ENCODE measurements at places on chromosomes 7 and 10.

DNA sequence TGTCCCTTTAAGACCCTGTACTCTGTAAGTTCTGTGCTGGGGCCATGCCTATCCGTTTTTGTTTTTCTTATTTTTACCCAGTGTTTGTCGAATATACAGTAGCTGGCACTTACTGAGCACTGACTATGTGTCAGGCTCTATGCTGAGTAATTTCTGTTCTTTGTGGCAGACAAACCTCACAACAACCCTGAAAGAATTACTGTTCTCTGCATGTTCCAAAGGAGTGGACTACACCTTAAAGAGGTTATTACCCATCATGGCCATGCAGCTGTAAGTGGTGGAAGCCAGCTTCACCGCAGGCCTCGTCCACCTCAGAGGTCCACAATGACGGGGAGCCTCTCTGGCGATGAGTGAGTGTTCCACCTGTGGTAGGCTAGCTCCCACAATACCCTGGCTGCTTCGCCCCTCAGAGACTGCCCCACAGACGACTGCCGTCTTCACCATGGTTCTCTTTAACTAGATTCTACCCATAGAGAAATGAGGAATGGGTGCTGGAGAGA is 30.1 kb upstream of the RBM20 start:
- DNase-seq: no peak

DNA sequence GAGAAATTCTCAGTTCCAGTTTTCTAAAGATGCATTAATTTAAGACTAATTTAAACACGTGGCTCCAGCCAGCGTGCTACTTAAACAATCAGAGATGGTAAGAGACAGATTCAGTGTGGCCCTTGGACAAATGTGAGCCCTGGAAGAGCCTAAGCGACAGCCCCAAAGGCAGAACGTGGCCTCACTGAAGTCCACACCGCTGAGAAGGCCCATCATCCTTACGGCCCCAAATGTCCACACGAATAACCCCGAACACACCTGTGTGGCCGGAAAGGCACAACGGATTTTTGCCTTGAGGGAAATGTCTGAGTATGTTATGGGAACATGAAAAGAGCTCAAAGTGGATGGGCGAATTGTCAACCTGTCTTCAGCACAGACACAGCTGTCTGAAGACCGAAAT is 3.2 kb downstream of the COX19 start:
- no peak for DNase-seq

DNA sequence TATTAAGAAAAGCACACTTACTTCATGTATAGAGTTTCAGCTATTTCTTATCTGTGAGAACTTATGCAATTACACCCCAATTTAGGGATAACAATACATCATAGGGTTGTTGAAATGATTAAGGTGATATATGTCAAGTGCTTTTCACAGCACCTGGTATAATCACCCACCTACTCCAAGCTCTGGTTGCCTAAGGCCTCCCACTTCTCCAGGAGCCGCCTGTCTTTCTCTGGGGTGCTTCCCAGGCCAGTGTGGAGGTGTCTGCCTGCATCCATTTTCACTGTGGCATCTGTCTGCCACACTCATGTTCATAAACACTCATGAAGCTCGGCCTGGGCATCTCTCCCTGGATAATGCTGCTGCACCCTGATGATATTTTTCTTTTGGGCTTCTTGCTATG is 250.3 kb downstream of the STK31 start:
- no peak for DNase-seq

- peak; percentile 67 for DNase-seq
Observed at GRCh38 chr7:28732071-28732869, 225.9 kb downstream of the TRIL start.

GRCh38 chr7:25117226-25118047 is 7.6 kb downstream of the CYCS start:
- DNase-seq: no peak

DNA sequence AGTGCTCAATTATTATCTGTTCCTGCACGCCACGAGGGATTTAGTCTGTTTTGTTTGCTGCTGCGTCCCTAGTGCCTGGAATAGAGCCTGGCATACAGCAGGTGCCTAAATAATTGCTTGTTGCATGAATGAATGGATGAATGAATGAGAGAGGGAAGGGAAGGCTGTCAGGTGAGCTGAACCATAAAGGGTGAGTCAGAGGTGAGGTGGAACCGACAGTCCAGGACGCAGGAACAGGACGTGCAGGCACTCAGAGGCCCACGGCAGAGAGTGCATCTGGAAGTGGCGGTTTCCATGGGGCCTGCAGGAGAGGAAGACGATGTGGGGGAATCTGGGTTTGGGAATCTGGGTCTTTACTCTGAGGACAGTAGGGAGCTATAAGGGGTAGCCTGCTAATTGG is 17.7 kb upstream of the PPIF start:
- DNase-seq: no peak

DNA sequence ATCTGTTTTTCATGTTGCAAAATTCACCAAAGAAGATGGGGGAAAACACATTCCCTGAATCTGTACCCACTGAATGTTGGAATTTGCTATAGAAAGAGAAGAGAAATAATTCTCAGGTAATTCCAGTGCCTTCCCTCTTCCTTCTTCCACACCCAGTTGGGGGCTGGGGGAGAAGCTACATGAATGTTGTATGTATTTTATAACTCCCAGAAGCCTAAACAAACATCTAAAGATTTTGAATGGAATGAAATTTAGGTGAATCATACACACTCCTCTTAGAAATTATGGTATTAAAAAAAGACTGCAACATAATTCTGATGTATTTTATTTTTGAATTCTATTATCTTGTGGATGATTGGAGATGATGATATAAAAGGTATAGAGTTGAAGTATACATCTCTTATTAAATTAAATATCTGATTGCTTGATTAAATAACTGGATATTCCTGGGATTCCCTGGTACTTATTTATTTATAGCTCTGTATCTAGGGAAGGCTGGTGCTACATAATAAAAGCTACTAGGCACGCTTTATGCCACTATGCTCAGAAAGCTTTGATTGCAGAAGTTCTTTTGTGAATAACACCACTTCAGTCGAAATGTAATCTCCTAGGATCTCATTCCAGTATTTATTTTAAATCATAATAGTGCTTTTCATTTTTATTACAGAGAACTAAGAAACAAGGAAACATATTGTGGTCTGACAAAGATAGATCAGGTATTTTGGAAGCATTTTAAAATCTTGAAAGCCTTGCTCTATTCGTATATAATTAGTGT is 98.5 kb downstream of the MCU start:
- no peak for DNase-seq

GRCh38 chr7:118325450-118325808 is 100.9 kb downstream of the ANKRD7 start:
- DNase-seq: no peak

DNA sequence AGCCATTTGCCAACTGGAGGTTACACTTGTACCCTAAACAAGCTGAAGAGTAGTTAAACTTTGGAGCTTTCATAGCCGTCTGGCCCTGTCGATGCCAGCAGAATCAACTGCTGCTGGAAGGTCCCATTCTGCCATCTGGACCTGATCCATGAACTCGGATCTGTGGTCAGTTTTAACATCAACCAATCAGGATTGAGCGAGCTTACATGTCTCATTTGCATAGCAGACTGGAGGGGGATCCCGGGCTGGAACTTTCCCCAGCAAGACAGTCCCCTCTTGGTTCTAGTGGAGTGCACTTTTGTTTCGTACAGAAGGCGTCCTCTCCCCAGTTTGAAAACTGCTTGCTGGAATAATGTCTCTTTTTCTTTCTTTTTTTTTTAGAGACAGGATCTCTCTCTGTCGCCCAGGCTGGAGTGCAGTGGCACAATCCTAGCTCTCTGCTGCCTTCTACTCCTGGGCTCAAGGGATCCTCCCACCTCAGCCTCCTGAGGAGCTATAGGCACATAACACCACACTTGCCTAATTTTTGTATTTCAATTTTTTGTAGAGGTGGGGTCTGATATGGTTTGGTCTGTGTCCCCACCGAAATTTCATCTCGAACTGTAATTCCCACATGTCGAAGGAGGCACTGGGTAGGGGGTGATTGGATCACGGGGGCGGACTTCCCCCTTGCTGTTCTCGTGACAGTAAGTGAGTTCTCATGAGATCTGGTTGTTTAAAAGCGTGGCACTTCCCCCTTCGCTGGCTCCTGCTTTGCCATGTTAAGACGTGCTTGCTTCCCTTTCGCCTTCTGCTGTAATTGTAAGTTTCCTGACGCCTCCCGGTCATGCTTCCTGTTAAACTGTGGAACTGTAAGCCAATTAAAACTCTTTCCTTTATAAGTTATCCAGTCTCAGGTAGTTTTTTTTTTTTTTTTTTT is 42.8 kb upstream of the SEPHS1 start:
- peak; percentile 29 for DNase-seq

GRCh38 chr7:116305485-116306408 is 95.4 kb downstream of the TES start:
- no peak for DNase-seq

GRCh38 chr10:80201608-80202141 is 3.7 kb downstream of the ANXA11 start:
- no peak for DNase-seq

- peak; percentile 43 for DNase-seq
Observed at GRCh38 chr7:92835851-92836488, 403 bp downstream of the CDK6 start.

GRCh38 chr10:119303886-119304285 is 96.5 kb downstream of the GRK5 start:
- DNase-seq: no peak

GRCh38 chr7:20624666-20625385 is 9.4 kb downstream of the ABCB5 start:
- no peak for DNase-seq

- DNase-seq: no peak
Observed at GRCh38 chr7:78074713-78075112, 276.1 kb downstream of the PHTF2 start.

GRCh38 chr7:115113776-115114175 is 191.9 kb downstream of the MDFIC start:
- DNase-seq: no peak

- DNase-seq: peak; percentile 1
Observed at GRCh38 chr10:5165738-5166137, 19.2 kb downstream of the AKR1C8 start.

- DNase-seq: peak; percentile 24
Observed at GRCh38 chr7:140214075-140214684, 37.4 kb upstream of the KDM7A start.

GRCh38 chr7:112537822-112538387 is 57.1 kb downstream of the LSMEM1 start:
- peak; percentile 15 for DNase-seq

DNA sequence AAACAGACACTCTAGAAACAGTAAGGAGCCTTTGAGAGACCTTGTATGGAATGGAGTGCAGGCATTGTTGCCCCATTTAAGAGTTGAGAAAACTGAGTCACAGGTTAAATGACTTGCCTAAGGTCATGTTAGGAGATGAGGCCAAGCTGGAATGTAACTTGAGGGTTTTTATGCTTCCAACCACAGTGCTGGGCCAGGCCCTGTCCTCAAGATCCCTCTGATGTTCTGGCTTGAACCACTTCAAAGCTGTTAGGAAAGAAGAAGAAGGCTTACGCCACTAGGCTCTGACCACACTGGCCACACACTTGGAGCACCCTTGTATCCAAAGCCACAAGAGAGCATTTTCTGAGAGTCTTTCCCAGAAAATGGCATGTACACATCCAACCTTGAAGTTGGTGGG is 42.7 kb downstream of the PLAU start:
- peak; percentile 76 for DNase-seq

DNA sequence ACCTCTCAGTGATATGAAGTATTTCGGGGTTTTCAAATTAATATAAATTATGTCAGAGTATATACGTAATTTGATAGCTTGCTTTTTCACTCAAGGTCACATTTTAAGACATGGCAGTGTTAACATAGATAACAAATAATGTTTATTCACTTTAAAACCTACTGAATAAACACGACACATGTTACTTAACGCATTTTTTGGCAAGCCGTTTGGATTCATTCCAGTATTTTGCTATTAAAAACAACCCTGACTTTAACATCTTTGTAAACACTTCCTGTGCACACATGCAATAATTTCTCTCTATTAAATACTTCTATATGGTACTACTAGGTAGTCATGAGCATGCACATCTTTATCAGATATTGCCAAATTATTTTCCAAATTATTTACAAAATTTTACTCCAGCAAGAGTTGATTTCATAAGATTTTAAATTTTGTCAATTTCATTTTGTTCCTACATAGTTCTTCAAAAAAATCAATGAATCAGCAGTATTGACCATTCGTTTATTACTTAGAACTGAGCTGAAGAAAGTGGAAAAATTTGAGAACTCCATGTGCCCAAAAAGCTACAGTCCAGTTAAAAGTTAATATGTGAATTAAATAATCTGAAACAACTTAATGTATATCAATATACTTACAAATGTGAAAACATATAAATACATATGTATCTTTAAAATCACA is 26.8 kb upstream of the THSD7A start:
- no peak for DNase-seq

GRCh38 chr10:33716501-33717267 is 382.2 kb upstream of the NRP1 start:
- no peak for DNase-seq

GRCh38 chr7:26590709-26591108 is 273.7 kb downstream of the SKAP2 start:
- DNase-seq: no peak

DNA sequence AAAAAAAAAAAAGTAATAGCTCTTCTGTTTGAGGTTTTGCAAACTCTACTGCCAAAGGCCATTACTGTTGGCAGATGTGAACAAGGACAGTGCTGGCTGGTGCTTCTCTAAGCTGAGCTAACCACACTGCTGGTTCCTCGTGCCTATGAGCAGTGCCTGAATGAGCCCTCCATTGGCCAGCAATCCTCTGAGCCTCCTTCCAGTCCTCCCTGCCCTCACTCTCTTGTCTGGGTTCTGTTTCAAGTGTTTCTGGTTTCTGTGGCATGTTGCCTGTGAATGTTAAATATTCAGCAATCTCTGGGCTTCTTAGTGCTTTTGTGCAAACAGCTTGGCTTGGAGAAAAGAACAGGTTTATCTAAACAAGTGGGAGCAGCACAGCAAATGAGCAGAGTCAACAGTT is 161.3 kb upstream of the AUTS2 start:
- no peak for DNase-seq

- peak; percentile 35 for DNase-seq
Observed at GRCh38 chr7:22996470-22996869, 17.5 kb downstream of the HYCC1 start.

GRCh38 chr7:140039896-140040295 is 22.9 kb downstream of the PARP12 start:
- DNase-seq: no peak

- no peak for DNase-seq
Observed at GRCh38 chr7:49771427-49772176, 1.8 kb upstream of the VWC2 start.

GRCh38 chr10:93268021-93268420 is 194.3 kb downstream of the CYP26A1 start:
- no peak for DNase-seq

Data from M059J (cell line).